ENCODE measurements at places on chromosomes 4 and X. TPM values are rescaled to one million over a fixed set of nuclear protein-coding genes. Genes with fewer than 3 reads are reported as not detected.

GRCh38 chrX:71859637-71860036, 51.0 kb upstream of the NHSL2 start:
- no peak overlapping the region for H3K4me3 ChIP-seq
- H3K4me1 ChIP-seq = no peaks in the 10 kb centered on the region

DNA sequence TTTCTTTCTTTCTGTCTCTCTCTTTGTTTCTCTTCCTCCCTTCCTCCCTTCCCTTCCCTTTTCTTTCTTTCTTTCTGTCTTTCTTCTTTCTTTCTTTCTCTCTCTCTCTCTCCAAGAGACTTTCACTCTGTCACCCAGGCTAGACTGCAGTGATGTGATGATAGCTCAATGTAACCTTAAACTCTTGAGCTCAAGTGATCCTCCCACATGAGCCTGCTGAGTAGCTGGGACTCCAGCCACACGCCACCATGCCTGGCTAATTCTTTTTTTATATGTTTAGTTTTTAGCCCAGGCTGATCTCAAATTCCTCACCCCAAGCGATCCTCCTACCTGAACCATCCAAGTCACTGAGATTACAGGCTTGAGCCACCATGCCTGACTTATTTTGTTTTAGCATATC, 64.3 kb upstream of the EMCN start:
- no peak overlapping the region for H3K4me3 ChIP-seq
- H3K4me1 ChIP-seq = no peaks in the 10 kb centered on the region
- DNase-seq = no peak
- no peaks in the 10 kb centered on the region for H3K27me3 ChIP-seq

- H3K27me3 ChIP-seq = no peaks in the 10 kb centered on the region
- H3K4me3 ChIP-seq = no peak overlapping the region
- DNase-seq = no peak
- no peaks in the 10 kb centered on the region for H3K36me3 ChIP-seq
- no peak overlapping the region for H3K27ac ChIP-seq
- H3K4me1 ChIP-seq = no peaks in the 10 kb centered on the region
Observed at GRCh38 chr4:54484383-54484782, 173.4 kb upstream of the KIT start.

DNA sequence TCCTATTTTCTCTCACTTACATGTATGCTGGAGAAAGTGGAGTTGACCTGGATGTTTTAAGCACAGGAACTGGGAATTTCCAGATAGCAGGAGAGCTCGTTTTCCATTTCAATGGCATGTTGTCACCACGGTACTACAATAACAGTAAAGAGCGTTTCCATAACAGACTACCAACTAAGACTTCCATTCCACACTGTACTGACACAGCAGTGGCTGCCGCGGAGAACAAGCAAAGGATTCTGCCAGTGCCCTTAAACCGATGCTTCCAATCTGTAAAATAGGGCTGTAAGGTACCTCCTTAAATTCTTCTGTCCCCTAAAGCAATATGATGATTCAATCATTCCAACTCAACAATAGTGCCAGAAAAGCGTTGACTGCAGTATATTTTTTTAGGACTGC, 143.9 kb downstream of the KLHL13 start:
- no peak overlapping the region for H3K27ac ChIP-seq
- H3K36me3 ChIP-seq = no peaks in the 10 kb centered on the region
- H3K27me3 ChIP-seq = no peaks in the 10 kb centered on the region
- no peak overlapping the region for H3K4me3 ChIP-seq
- DNase-seq = no peak
- peaks cover 5% of the 10 kb centered on the region for H3K4me1 ChIP-seq

Gene EREG
- total RNA-seq = not detected

Measured in body of pancreas (tissue), 4 donors.